ENCODE measurements at places on chromosomes 5 and 9.

DNA sequence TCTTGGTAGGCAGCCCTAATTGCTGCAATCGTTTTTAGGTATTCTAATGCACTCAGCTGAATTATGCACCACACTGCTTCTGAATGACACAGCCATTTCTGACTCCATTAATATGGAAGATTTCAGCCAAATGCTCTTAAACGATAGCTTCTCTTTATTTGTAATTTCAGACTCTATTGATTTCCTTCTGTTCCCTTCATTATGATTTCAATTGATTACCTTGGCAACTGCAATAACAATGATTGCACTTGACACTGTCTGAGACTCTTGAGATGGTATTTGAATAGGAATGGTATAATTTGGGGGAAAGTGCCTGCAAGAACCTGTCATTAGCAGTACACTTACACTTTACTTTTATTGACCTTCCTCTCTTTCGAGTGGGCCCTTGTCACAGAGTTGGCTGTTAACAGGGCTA, 296.1 kb upstream of the DMAC1 start:
- no peaks in the 10 kb centered on the region for H3K27me3 ChIP-seq
- no peaks in the 10 kb centered on the region for H3K4me1 ChIP-seq
- H3K27ac ChIP-seq: no peak overlapping the region
- DNase-seq: no peak
- H3K4me3 ChIP-seq: no peak overlapping the region
- H3K36me3 ChIP-seq: no peaks in the 10 kb centered on the region

DNA sequence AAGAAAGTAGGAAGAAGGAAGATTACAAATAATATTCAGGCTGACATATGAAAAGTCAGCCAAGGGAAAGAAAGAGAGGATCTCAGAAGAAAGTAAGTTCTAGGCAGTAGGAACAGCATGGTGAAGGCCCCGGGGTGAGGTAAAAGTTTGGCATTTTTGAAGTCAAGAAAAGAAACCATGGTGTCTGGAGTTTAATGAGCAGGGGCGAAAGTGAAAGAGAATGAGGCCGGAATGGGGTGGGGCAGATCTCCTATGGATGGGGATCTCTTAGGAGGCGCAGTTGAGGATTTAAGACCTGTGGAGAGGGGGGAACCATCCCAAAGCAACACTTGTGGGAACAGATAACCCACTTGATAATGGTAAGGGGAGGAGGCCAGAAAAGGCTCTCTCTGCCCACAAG, 42.3 kb upstream of the SMAD5 start:
- H3K27me3 ChIP-seq: peaks cover 15% of the 10 kb centered on the region
- DNase-seq: no peak
- H3K4me1 ChIP-seq: no peaks in the 10 kb centered on the region
- no peak overlapping the region for H3K4me3 ChIP-seq
- H3K27ac ChIP-seq: no peak overlapping the region

GRCh38 chr9:10649076-10649475, 36.3 kb upstream of the PTPRD start:
- H3K4me1 ChIP-seq: no peaks in the 10 kb centered on the region
- DNase-seq: no peak
- no peak overlapping the region for H3K4me3 ChIP-seq
- no peak overlapping the region for H3K27ac ChIP-seq
- no peaks in the 10 kb centered on the region for H3K27me3 ChIP-seq

DNA sequence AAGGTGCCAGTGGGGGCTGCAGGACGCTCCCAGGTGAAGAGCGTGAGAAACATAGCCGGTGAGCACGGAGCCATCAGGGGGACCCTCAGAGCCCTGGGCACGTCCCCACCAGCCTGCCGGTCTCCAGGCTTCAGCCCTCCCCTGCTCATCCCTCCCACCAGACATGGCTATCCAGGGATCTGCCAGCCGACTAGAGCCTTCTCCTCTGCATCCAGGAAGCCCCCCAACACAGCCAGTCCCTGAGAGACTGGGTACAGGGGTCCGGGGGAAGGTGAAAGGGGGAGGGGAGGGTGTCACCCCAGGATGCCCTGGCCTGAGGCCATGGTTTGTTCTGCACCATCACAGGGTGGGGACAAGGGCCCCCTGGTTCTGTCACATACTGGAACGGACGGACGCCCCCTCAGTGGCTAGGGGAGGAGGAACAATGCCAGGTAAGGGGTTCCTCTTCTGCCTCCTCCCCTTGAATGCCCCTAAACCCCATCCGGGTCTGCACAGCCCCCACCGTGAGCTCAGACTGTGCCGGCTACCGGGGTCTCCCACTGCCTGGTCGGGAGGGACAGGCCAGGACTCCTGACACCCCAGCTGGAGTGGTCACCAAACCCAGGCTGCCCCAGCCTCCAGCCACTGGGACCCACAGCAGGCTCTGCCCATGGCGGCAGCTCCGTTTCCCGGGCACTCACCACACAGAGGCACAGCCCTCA, 34.3 kb downstream of the NACC2 start:
- H3K4me1 ChIP-seq: no peaks in the 10 kb centered on the region
- no peak overlapping the region for H3K27ac ChIP-seq
- H3K27me3 ChIP-seq: no peaks in the 10 kb centered on the region
- peaks cover 2% of the 10 kb centered on the region for H3K36me3 ChIP-seq
- DNase-seq: no peak
- no peak overlapping the region for H3K4me3 ChIP-seq

DNA sequence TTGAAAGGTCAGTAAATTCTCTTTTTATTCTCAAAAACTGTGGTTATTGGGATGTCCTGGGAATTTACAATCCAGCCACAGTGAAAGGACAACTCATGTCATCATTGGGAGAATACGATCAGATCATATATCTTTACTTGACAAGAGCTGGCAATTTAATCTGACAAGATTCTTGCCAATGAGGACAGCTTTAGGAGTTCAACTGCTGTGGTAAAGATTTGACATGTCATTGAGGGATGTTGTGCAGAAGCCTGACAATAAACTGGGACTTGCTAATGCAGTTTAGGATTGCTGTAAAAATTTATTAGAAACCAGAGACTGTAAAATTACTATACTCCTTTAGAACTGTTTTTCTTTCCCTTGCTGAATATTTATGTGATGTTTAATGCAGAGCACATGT, 1131.0 kb downstream of the MAT2B start:
- no peak overlapping the region for H3K27ac ChIP-seq
- DNase-seq: no peak
- H3K4me3 ChIP-seq: no peak overlapping the region
- H3K4me1 ChIP-seq: no peaks in the 10 kb centered on the region
- no peaks in the 10 kb centered on the region for H3K36me3 ChIP-seq
